Ovary (tissue), 10 donors: ENCODE measurements at places on chromosomes 2 and 18. TPM values are rescaled to one million over a fixed set of nuclear protein-coding genes. Genes with fewer than 3 reads are reported as not detected.

GRCh38 chr2:230778350-230779063 lies 65.9 kb downstream of the CAB39 start:
- no peak overlapping the region for H3K27ac ChIP-seq
- H3K4me1 ChIP-seq: peaks cover 10% of the 10 kb centered on the region
- DNase-seq: no peak
- H3K36me3 ChIP-seq: no peaks in the 10 kb centered on the region
- H3K4me3 ChIP-seq: no peak overlapping the region

GRCh38 chr2:13968811-13969210 lies 663.7 kb upstream of the LRATD1 start:
- H3K27ac ChIP-seq: no peak overlapping the region
- no peaks in the 10 kb centered on the region for H3K27me3 ChIP-seq
- no peaks in the 10 kb centered on the region for H3K36me3 ChIP-seq
- no peak overlapping the region for H3K4me3 ChIP-seq
- H3K4me1 ChIP-seq: no peaks in the 10 kb centered on the region

DNA sequence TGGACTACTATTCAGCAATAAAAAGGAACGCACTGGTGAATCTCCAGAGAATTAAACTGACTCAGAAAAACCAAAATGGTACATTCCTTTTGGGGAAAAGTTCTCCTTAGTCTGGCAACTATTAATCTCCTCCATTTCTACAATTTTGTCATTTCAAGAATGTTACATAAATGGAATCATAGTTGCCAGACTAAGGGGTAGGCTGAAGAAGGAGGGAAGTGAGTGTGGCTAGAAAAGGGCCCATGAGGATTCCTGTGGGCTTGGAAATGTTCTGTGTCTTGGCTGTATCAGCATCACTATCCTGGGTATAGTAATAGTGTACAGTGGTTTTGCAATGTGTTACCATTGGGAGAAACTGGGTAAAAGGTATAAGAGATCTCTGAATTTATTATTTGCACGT lies 72.4 kb downstream of the ZAP70 start:
- no peak overlapping the region for H3K4me3 ChIP-seq
- H3K27me3 ChIP-seq: no peaks in the 10 kb centered on the region

- no peak overlapping the region for H3K27ac ChIP-seq
- no peak for DNase-seq
- H3K4me3 ChIP-seq: no peak overlapping the region
Observed at GRCh38 chr18:48186131-48186766, 222.9 kb downstream of the ZBTB7C start.

GRCh38 chr2:203798296-203799087 lies 69.1 kb upstream of the CTLA4 start:
- H3K27ac ChIP-seq: no peak overlapping the region
- H3K4me1 ChIP-seq: no peaks in the 10 kb centered on the region
- no peak overlapping the region for H3K4me3 ChIP-seq
- H3K27me3 ChIP-seq: no peaks in the 10 kb centered on the region
- H3K36me3 ChIP-seq: no peaks in the 10 kb centered on the region
- DNase-seq: no peak

GRCh38 chr2:140841141-140841540 lies 1289.7 kb downstream of the LRP1B start:
- H3K36me3 ChIP-seq: no peaks in the 10 kb centered on the region
- no peak overlapping the region for H3K27ac ChIP-seq
- no peaks in the 10 kb centered on the region for H3K4me1 ChIP-seq
- DNase-seq: no peak

- no peak overlapping the region for H3K4me3 ChIP-seq
- no peaks in the 10 kb centered on the region for H3K4me1 ChIP-seq
- no peak for DNase-seq
- H3K36me3 ChIP-seq: no peaks in the 10 kb centered on the region
- no peaks in the 10 kb centered on the region for H3K27me3 ChIP-seq
- H3K27ac ChIP-seq: no peak overlapping the region
Observed at GRCh38 chr2:217740756-217741155, 262.0 kb downstream of the TNS1 start.

DNA sequence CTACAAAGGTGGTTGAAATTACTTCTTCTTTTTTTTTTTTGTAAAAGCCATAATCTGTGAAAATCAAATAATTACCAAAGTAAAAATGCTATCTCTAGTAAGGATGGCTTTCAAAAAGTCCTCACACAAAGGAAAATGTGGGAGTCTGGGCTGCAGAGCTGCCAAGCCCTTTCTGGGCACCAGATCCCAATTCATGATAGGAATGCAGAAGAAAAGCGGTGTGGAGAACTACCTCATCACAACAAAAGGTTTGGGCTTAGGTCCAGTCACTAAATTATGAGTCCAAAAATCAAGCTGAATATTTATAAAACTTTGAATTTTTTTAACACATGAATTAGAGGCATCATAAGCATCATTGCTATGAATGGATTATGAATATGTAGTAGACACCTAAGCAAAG lies 30.8 kb upstream of the EPHA4 start:
- DNase-seq: no peak
- H3K27ac ChIP-seq: no peak overlapping the region
- no peaks in the 10 kb centered on the region for H3K27me3 ChIP-seq

GRCh38 chr2:187547353-187547979 lies 6.8 kb downstream of the TFPI start:
- H3K4me3 ChIP-seq: no peak overlapping the region
- H3K36me3 ChIP-seq: no peaks in the 10 kb centered on the region
- no peaks in the 10 kb centered on the region for H3K27me3 ChIP-seq
- no peak for DNase-seq
- H3K27ac ChIP-seq: no peak overlapping the region

DNA sequence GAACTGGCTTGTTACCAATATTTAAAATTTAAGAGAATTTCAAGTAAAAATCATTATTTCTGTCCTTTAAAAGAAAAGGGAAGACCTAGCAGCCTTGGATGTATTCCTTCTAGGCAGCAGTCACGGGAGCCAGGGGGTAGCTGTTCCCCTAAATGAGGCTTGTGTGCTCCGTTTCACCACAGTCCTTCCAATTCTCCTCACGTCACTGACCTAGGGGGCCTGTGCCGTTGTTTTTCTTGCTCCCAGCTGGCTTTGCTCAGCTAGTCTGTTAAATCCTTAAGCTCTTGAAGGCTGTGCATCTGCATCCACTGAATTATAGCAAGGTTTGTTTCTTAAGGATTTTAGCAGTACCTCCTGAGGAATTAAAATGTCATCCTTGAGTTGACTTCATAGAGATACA lies 9.9 kb downstream of the KLHL23 start:
- no peaks in the 10 kb centered on the region for H3K27me3 ChIP-seq
- no peaks in the 10 kb centered on the region for H3K36me3 ChIP-seq
- peaks cover 3% of the 10 kb centered on the region for H3K4me1 ChIP-seq
- H3K4me3 ChIP-seq: no peak overlapping the region
- H3K27ac ChIP-seq: no peak overlapping the region

DNA sequence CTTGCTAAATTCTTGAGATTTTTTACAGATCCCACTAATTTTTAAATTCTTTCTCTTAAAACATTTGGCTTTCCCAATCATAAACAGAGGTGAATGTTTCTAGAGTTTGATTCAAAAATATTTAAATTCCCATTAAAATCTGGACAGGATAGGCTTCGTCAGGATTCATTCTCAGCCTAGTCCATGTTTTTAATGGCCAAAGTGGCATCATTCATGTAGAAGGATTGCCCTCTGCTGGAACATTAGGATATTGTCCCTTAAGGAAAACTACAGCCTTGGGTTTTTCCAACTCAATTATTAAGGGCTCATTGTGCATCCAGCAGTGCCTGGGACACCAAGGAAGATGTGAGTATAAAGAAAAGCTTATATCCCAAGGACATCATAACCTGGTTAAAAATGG lies 71.7 kb downstream of the TPGS2 start:
- DNase-seq: no peak
- H3K27me3 ChIP-seq: no peaks in the 10 kb centered on the region
- no peak overlapping the region for H3K4me3 ChIP-seq
- H3K4me1 ChIP-seq: peaks cover 3% of the 10 kb centered on the region

GRCh38 chr2:178221556-178221955 lies 27.2 kb downstream of the OSBPL6 start:
- H3K27me3 ChIP-seq: no peaks in the 10 kb centered on the region
- no peaks in the 10 kb centered on the region for H3K4me1 ChIP-seq
- no peaks in the 10 kb centered on the region for H3K36me3 ChIP-seq
- H3K27ac ChIP-seq: no peak overlapping the region

DNA sequence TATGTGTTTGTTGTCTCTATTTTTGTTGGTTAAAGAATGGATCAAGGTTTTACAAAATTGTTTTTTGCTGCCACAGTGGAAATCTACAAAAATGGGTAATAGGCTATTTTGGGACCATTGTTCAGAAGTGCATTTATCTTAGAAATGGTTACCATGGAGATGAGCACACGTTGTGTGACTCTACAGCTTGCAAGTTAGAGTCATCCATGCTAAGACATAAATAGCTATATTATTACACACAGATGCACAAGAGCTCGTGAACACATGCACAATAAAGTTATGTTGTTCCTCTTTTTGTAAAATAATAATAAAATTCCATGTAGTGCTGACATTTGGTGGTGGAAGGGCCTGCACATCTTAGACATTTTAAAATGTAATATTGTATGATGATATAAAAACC lies 15.5 kb upstream of the DUSP19 start:
- no peak for DNase-seq
- H3K27ac ChIP-seq: no peak overlapping the region
- no peaks in the 10 kb centered on the region for H3K27me3 ChIP-seq
- no peak overlapping the region for H3K4me3 ChIP-seq
- H3K36me3 ChIP-seq: no peaks in the 10 kb centered on the region

DNA sequence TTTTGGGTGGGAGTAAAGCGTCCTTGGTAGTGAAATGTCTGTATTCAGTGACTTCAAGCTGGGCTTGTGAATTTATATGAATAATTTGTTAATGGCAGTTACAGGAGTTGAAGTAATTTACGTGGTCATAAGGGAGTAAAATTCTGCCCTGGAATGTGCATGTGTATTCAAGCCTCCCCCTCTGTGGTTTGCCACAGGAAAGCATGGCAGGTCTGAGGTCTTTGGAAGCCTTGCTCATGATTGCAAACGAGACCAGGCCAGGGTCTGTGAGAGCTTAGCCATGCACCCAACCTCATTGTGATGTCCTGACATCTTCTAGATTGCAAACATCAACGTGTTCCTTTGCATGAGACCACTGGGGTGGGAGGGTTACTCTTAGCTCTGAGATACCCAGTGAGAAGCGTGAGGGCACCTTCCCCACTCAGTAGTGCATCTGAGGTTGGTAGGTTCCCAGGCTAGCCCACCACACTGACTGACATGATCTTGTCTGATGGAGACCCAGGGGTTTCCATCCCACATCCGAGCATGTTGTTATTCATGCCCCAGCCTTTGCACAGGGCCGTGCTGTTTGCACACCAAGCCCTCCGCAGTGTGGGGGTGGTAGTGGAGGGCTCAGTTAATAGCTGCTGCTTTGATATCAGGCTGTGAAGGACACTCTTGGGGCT lies 216.5 kb downstream of the KLHL29 start:
- H3K27ac ChIP-seq: no peak overlapping the region
- H3K4me1 ChIP-seq: no peaks in the 10 kb centered on the region
- no peak for DNase-seq
- no peaks in the 10 kb centered on the region for H3K27me3 ChIP-seq

DNA sequence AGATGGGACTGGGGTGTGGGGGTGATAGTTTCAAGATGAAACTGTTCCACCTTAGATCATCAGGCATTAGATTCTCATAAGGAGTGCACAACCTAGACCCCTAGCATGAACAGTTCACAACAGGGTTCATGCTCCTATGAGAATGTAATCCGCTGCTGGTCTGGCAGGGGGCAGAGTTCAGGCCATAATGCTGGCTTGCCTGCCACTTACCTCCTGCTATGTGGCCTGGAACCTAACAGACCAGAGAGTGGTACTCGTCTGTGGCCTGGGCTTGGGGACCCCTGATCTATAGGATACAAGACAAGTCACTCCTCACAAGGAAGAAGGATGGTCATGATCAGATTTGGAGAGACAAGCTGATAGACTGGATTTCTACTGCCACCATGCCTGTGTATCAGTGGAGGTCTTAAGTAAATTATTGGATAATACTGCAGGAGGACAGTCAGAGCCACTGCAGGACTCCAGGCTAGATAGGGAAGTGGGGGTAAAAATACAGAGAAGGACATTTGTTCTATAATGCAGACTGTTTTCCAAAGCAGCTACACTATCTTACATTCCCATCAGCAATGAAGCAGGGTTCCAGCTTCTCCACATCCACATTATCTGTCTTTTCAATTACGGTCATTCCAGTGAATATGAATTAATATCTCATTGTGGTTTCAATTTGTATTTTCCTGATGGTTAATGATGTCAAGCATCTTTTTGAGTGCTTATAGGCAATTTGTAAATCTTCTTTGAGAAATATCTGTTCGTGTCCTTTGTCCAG lies 28.8 kb upstream of the APOB start:
- no peaks in the 10 kb centered on the region for H3K27me3 ChIP-seq
- DNase-seq: no peak
- H3K4me3 ChIP-seq: no peak overlapping the region
- no peak overlapping the region for H3K27ac ChIP-seq
- H3K4me1 ChIP-seq: no peaks in the 10 kb centered on the region
- H3K36me3 ChIP-seq: no peaks in the 10 kb centered on the region

- no peak overlapping the region for H3K27ac ChIP-seq
- H3K4me1 ChIP-seq: peaks cover 4% of the 10 kb centered on the region
- H3K4me3 ChIP-seq: peak overlapping the region; percentile 50
- DNase-seq: no peak
- no peaks in the 10 kb centered on the region for H3K27me3 ChIP-seq
Observed at GRCh38 chr2:60552078-60552850, 1.2 kb downstream of the BCL11A start.

GRCh38 chr18:55442561-55442960 lies 145.4 kb downstream of the TCF4 start:
- no peaks in the 10 kb centered on the region for H3K27me3 ChIP-seq
- no peak overlapping the region for H3K27ac ChIP-seq
- no peaks in the 10 kb centered on the region for H3K4me1 ChIP-seq

The GALNT13 gene
- 1.5 TPM for total RNA-seq

The C1GALT1C1L gene
- total RNA-seq: not detected

The MC5R gene
- not detected for total RNA-seq

The OSR1 gene
- 11.5 TPM for total RNA-seq

The FAM228B gene
- total RNA-seq: 61.8 TPM

The SLC19A3 gene
- total RNA-seq: 2.8 TPM
